ENCODE measurements at places on chromosomes 6 and 20. TPM values are rescaled to one million over a fixed set of nuclear protein-coding genes. Genes with fewer than 3 reads are reported as not detected.

Gene CAP2
- total RNA-seq, result 11.5 TPM

Gene FAM209B
- total RNA-seq, result 0.92 TPM

Gene SIRPB1
- total RNA-seq, result 1.0 TPM

Gene AKAP12
- 52.3 TPM for total RNA-seq

Gene MEP1A
- total RNA-seq, result not detected

Gene GGTLC1
- not detected for total RNA-seq

Gene LBP
- total RNA-seq, result 0.35 TPM

Gene HELZ2
- 27.9 TPM for total RNA-seq

Gene FERMT1
- total RNA-seq, result 9.6 TPM

DNA sequence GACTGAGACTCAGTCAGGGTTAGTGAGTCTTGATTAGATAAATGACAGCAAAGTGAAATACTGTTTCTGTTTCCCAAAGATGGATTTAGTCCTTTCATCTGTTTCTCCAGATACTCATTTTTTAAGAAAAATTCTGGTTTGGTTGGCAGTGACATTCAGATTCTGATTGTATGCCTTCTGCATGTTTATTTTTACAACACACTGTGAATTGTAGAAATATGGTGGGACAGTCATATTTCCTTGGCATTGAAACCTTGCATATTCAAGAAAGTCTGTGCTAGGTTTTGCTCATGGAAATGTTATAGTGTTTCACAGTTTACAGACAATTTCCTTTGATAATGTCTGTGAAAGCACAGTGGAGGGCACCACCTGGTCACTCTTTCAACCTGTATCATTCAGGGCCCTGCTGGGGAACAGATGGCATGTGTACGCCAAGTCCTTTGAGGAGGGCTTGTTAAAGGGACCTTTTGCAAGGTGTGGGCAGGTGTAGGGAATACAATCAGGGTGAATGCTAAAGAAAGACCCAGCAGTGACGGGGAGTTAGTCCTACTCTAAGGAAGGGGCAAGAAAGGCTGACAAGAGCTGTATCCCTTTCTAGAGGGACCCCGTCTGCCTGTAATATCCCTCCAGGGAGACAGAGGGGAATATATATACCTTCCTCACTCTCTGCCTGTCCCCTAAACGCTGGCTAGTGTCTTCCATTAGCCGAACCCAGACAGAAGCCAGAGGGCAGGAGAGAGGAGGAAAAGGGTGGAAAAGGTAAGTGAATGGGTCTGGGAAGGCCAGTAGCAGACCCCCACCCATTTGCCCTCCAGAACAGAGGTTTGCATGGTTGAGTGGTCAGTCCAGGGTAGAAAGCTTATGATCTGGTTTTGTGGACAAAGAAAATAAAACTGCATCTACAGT is 10.2 kb downstream of the PLCB4 start:
- no peak for DNase-seq

GRCh38 chr6:129920103-129920798 is 59.1 kb upstream of the TMEM244 start:
- DNase-seq, result no peak

GRCh38 chr6:7171119-7171518 is 63.4 kb downstream of the RREB1 start:
- no peak for DNase-seq

DNA sequence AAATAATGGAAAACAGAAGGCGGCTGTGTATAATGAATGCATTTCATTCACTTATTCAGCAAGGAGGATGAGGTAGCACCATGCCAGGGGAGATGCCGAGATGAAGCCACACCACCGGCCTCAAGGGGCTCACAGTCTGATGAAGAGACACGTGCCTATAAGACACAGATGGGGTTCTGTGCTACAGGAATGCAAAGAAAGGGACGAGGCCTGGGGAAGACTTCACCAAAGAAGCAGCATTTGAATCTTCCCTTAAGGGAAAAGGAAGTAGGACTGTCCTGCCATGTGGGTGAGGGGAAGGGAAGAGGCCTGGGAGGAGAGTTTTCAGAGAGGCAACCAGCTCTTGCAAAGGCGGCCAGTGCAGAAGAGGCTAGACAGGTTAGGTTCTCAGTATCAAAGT is 98.9 kb downstream of the PSMG4 start:
- DNase-seq, result no peak

GRCh38 chr6:101150226-101150625 is 243.3 kb upstream of the GRIK2 start:
- no peak for DNase-seq

GRCh38 chr6:159440349-159440748 is 252.7 kb downstream of the SOD2 start:
- no peak for DNase-seq

DNA sequence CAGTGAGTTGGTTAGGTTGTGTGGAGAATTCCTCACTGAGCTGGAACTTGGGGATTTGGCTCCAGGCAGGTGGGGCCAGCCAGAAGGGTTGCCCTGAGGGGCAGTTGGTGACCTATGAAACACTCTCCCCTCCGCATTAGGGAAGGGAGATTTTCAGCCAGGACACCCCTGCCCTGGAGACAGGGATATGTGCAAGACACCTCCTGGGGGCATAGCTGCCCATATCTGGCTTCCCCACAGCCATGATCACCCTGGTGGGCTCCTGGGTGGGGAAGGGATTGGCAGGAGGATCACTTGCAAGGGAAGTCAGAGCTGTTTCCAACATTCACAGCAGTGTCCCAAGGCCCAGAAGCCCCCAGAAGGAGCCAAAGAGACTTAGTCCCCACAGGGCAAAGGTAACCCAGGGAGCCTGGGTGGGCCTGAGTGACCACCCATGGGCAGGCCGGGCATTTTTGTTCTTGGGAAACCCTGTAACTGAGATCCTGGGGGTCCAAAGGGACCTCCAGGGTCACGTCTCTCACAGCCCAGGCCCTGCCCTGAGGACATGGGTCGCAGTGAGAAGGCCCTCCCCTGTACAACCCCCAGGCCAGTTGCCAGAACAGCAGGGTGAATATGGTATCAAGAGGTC is 145.8 kb downstream of the MRPL14 start:
- DNase-seq, result peak; percentile 10

GRCh38 chr20:61819921-61820825 is 245.5 kb downstream of the TAF4 start:
- DNase-seq, result no peak

DNA sequence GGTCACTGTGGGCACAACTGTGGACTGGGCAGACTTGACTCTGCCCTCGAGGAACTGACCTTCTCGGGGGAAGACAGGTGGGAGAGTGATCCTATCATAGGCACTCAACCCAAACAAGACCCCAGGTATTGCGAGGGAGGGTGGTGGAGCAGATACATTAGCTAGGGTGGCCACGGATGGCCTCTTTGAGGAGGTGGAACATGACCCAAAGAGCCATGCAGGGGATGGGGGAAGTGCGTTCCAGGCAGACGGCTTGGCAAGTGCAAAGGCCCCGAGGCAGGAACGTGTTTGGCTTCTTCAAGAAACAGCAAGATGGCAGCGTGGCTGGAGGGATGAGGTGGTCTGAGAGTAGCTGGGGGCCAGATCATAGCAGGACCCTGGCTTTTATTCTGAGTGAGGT is 167.6 kb downstream of the NFATC2 start:
- DNase-seq, result no peak

DNA sequence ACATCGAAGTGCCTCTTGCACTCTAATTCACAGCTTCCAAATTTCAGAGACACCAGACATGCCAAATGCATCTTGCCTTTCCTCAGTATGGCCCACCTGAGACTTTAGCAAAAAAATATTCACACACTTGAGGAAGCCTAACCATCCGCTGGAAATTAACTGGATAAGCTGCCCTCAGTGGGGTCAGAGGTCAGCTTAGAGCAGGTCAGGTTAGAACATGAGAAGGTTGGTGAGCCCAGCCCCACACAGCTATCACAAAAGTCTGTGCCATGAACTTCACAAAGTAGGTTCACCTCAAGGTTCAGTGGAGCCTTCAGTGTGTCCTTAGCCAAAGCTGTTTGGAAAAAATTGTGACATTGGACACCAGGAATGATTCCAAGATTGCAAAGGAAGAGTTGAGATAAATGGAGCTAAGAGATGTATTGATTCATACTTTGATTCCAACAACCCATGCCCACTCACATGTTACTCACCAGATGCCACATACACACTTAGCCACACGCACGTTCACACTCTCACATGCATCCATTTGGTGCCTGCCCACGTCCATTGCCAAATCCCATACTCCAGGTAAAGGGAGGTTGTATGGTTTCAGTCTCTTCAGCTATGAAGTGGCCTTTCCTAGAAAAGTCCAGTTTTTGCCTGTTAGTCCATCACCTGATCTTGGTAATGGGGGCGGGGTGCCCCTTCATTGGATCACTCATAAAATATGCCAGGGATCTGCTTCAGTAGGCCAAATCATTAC is 11.1 kb downstream of the BAK1 start:
- DNase-seq, result no peak

- DNase-seq, result no peak
Measured at GRCh38 chr20:32297439-32297838, 20.0 kb downstream of the KIF3B start.

GRCh38 chr6:158143700-158144099 is 24.4 kb downstream of the SERAC1 start:
- DNase-seq, result peak; percentile 36

- DNase-seq, result no peak
Measured at GRCh38 chr20:21225215-21225947, 77.8 kb upstream of the XRN2 start.

DNA sequence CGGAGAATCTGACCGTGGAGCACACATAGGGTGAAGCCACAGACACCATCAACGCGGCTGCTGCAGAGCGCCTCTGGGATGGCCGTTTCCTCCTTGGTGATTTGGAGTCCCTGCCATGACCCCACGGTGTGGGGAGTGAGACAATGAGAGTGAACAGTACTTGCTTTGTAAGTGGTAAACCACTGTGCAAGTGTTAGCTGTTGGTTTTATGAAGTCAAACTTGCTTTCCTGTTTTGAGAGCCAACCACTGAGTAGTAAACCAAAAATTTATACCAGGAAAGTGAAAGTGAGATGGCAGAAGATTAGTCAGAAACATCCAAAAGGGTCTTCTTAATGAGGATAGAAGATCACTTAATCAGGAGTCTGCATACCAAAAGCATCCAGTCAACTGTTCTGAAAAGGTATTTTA is 160.7 kb downstream of the FOXC1 start:
- no peak for DNase-seq

DNA sequence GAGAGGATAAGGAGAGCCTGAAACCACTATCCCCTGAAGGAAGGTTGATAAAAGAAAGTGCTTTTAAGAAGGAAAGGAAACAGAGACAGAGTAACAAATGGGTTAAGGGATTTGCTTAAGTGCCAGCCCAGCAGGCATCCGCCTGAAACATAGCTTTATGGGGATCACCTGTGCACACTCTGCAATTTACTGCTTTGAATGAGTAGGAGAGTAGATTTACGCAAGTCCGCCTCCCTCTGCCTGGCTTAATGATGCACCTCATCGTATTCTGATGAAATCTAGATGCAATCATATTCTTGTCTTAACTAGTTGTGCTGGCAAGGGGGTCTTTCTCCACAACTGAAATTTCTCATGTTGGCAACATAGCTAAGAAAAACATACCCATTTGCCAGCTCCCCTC is 101.1 kb upstream of the ID4 start:
- DNase-seq, result peak; percentile 36

GRCh38 chr6:135522965-135523692 is 25.6 kb upstream of the AHI1 start:
- no peak for DNase-seq

DNA sequence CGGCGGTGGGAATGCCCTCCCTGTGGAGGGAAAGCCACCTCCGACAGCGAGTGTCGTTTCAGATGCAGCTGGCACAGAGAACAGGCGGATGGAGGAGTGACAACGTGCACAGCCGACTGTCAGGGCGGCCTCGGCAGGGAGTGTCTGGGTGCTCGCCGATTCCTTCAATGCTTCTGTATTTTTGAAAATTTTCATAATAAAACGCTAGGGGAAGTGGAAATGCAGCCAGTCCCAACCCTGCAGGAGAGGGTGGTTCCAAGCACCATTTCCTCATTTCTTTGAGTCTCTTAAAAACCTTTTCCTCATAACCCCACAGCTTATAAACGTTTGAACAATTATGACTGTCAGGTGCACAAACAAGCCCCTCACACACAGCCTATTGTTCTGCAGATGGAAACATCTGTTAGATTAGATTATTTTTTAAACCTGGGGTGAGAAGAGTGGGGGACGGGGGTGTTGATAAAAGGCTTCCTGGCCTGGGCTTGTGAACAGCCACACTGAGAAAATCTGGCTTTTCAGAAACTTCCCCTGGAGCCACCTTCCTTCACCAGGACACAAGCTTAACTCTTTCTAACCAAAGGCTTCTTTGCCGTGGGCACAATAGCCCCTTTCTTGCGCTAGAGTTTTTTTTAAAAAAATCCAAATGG is 228.9 kb downstream of the ANKRD60 start:
- no peak for DNase-seq

DNA sequence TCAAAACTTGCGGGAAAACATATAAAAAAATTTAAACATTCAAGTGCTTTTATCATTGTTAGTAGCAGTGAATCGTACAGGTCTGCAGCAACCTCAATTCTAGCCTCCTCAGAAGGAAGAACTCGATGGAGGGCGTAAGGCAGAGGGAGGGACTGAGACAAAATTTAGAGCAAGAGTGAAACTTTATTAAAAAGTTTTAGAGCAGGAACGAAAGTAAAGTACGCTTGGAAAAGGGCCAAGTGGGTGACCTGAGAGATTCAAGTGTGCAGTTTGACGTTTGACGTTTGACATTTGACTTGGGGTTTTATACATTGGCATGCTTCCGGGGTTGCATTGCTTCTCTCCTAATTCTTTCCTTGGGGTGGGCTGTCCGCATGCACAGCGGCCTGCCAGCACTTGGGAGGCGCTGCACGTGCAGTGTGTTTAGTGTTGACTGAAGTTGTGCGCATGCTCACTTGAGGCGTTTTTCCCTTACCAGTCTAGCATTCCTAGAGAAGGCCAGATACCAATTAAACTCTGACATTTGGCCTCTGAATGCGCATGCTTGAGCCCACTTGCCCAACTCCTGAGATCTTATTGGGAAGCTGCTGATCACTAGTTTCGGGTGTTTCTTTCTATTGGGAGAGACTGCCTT is 82.6 kb downstream of the TBX18 start:
- DNase-seq, result no peak

GRCh38 chr6:167350275-167350696 is 25.4 kb downstream of the TTLL2 start:
- DNase-seq, result no peak

DNA sequence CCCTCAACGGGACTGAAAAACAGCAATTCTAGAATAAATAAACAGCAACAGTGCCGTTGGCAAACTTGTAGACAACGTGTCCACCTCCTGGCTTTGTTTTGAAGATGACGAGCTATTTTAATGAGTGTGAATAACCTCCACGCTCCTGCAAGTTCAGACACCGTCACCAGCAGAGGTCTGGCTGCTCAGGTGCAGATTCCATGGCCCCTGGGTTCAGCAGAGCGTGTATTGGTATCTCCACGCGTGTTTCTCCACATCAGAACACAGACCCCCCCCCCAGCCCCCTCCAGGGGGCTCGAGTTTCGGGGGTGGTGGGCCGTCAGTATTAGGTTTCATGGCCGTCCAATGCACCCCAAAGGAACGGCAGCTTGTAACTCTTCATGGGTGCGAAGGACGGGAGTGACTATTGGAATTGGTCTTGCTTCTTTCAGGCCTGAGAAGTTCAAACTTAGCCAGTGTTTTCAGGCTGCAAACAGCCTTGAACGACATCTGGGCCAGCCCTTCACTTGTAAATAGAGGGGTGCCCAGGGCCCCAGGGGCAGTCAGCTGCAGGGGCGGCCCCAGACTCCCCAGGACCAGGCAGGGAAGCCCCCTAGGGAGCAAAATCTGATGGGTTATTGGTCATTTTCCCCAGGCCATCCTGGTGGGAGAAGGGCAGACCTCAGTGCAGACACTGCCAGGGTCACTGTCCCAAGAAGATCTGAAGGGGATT is 308.6 kb downstream of the TAF4 start:
- no peak for DNase-seq

Data from H9 (cell line).